Activated CD8-positive, alpha-beta memory T cell treated with anti-CD3 and anti-CD28 coated beads for 48 hours (primary cell): ENCODE measurements at places on chromosomes 1 and 21.

DNA sequence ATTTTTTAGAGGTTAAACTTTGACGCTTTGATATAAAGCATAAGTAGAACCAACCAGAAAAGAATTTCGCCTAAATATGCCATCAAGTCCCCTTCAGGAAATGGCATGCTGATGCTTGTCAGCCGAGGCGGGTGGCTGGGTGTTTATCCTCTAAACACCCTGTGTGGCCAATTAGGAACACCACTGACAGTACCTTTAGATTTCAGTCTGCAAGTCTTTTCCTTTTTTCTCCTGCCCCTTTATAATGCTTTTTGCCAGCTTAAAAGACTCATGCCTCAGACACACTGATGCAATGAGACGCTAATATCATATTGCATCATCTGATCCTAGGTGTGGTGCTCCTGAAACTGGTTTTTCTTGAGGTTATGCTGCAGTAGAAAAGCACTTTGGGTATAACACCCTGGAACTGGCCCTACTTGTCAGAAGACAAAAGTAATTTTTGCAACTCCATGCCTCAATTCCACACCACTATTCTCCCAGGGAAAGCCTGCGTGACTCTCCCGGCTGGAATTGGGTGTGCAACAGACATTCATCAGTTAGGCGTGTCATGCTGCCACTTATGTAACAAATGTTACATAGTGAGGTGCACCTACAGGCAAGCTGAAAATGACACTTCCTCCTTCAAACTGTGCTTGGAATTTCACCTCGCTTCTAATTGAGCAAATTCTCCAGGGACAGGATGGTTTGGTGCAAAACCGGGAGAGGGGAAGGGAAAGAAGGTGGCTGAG, 2.0 kb upstream of the RCC2 start:
- no peak for DNase-seq

DNA sequence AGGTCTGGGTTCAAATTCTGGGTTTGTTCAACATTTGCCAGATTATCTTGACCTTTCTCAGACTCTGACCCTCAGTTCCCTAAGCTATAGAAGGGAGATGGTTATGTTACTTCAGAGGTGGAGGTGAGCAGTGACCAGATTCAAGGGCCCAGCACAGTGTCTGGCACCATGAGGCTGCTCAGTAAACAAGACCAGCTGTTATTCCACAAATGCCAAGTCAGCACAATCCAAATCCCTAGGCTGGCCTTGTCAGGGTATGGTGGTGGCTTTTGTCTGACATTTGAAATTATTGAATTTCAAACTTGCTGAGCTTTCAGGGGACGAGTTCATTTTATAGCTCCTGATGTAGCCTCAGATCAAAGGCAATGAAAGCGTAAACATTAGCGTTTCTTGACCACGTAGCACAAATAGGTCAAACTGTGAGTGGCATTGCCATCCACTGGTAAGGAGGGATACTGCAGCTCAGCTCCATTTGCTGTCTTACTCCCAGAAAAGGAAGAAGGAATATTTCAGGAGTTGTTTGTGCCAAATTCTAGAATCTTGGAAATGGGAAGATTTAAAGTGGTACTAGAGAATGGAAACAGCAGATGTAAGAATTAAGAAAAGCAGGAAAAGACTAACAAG, 94.3 kb upstream of the EDN2 start:
- DNase-seq: no peak

- DNase-seq: no peak
These were observed 26.3 kb downstream of the PLPP3 start for GRCh38 chr1:56553046-56553445.

DNA sequence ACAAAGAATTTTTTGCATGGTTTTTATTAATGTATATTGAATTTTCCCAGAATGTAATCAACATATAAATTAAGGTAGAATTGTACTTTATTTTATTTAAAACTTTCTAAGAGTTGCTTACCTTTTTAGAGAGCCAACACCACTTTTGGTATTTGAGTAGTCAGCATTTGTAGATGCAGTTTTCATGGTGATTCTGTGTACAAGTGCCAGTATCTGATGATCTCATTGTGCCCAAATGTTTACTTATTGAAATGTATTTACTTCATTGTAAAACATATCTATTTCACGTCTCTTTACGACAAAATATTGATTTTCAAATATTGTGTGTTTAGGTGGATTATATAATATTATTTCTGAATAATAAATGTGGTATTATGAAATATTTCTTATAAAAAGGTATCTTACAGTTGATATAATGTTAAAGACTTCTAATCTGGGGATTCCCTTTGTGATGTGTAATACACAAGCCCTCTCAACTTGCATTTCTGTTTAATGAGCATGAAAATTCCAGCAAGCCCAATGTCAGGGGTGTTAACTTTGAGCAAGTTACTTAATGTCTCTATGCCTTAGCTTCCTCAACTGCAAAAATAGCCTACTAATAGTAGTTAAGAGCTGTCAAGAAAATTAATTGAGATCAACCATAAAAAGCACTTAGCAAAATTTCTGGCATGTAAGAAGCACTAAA, 141.8 kb upstream of the ZNF648 start:
- no peak for DNase-seq

- no peak for DNase-seq
These were observed at the start of gene TEKT2 for GRCh38 chr1:36083635-36084496. Gene TEKT2, plus strand, starts transcription at chr1:36084094. Its CDS starts 828 bp downstream, at chr1:36084922.

DNA sequence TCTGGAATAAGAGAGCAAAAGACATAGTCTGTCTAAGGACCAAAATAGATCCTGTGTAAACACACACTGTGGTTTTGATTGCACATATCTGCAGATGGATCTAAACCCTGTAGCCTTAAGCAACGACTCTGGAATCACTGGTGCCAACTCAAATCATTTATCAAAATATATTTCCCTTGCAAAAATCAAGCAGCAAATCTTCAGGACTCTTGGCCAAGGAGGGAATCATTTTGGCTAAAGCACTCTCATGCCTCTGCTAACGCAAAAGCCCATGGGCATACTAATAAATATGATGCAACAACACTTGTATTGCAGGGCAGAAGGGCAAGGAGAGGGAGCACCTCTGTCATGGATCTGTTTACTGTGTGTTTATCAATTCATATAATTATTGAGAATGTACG, 155.4 kb upstream of the DUSP10 start:
- no peak for DNase-seq

GRCh38 chr1:7388141-7388487, 383.0 kb upstream of the VAMP3 start:
- DNase-seq: no peak

DNA sequence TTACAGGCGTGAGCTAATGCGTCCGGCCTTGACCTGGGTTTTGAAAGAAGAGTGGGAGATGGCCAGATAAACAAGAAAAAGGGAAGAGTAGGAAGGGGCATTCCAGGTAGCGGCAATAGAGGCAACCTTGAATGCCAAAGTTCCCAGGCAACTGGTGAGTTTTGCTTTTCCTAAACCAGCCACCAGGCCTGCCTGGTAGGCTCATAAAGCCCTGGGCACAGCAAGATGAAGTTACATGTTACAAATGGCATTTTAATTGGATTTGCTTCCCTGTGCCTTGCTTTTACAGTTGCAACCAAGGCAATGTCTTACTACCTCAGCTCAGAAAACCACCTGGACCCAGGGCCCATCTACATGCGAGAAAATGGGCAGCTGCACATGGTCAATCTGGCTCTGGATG, 5.5 kb downstream of the LRRC42 start:
- DNase-seq: no peak

DNA sequence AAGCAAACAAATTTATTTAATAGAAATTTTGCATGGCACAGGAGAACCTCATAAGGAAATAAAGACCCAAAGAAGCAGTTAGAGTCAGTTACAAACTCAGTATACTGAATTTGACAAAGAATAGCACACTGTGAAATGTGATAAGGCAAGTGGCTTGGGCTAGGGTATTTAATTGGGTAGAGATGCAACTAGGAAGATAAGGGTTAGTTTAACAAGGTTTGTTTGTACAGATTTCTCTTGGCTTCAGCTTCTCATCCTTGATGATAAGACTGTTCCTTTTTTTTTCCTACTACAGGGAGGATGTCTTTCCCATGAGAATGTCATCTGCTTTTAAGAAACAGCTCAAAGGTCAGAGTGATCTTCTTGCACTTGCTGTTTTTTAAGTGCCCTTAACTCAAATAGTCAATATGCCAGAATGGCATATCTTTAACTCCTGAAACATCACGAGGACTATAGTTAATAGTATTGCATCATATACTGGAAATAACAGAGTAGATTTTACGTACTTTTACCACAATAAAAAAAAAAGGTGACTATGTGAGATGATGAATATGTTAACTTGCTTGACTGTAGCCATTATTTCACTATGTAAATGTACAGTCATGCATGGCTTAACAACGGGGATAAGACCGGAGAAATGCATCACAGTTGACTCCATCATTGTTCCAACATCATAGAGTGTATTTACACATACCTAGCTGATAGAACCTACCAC, 9.2 kb upstream of the TRAF3IP3 start:
- DNase-seq: no peak

DNA sequence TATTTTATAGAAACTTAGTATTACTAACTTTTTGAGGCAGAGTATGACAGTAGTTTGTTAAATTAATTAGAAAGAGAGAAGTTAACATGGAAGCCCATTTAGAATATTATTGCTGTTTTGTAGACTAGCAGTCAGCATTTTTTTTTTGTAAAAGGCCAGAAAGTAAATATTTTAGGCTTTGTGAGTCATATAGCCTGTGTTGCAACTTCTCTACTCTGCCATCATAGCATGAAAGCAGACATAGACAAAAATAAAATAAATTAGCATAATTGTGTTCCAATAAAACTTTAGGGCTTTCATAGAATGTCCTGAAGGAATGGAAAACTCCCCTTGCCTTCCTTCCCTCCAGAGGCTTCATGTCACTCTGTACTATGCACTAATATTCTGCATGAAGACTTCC, 12.3 kb upstream of the RGS4 start:
- no peak for DNase-seq

DNA sequence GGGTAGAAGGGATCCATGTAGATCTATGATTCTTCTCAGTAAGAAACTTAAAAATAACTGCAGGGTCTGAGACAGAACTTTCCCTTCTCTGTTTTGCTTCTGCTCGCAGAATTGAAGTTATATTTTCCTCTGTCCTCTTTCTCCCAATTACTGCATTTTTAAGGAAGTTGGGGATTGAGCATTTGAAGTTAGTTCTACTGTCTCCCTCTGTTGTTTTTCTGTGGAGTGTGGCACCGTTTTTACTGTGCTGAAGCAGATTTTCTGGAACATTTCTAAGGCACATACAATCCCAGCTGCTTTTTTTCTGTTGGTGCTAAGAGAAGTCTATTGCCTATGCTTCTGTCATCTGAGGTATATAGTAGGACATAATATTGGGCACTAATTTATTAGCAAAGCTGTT, 43.3 kb downstream of the RASAL2 start:
- no peak for DNase-seq

- no peak for DNase-seq
These were observed 68.7 kb downstream of the TEX35 start for GRCh38 chr1:178581351-178582303.

- DNase-seq: no peak
These were observed 6.0 kb upstream of the TGFBR3 start for GRCh38 chr1:91891969-91892368.

GRCh38 chr1:89903550-89903949, 82.7 kb downstream of the LRRC8D start:
- no peak for DNase-seq

DNA sequence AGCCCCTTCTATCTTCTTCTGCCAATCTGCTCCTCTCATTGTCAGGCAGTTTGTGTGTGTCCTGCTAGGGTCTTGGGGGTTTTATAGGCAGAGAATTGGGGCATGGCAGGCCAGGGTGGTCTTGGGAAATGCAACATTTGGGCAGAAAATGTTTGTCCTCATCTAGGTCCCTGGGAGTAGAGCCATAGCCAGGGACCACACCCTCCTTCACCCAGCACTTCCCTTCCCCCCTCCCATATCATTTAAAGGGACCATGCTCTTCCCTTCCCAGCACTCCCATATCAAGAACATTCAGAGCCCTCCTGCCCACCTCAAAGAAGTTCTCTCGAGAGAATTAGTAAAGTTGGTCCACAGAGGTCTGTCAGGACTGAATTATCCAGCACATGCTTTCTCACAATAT, 41.7 kb downstream of the ZNF697 start:
- no peak for DNase-seq

- no peak for DNase-seq
These were observed 2.3 kb downstream of the HIPK1 start for GRCh38 chr1:113931451-113931851.

- no peak for DNase-seq
These were observed 59.3 kb upstream of the PPP2R5A start for GRCh38 chr1:212225871-212226302.

DNA sequence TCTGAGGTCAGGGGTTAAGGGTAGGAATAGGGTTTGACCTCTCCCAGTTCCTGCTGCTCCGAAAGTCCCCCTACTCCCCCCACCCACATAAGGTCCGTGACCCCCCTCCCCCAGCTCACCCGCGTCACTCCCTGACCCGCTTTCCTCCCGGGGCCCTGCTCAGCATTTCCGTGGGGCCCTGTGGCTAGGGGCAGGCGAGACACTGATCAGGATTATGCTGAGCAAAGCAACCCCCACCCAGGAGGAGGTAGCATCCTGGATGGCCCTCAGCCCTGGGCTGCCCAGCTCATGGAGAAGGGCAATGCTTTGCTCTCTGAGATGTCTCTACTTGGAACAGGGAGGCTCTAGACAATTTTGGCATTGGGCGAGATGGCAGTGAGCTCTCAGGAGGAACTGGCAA, 3.7 kb downstream of the RORC start:
- no peak for DNase-seq

- DNase-seq: no peak
These were observed 20.1 kb downstream of the IFNLR1 start for GRCh38 chr1:24167008-24167407.

DNA sequence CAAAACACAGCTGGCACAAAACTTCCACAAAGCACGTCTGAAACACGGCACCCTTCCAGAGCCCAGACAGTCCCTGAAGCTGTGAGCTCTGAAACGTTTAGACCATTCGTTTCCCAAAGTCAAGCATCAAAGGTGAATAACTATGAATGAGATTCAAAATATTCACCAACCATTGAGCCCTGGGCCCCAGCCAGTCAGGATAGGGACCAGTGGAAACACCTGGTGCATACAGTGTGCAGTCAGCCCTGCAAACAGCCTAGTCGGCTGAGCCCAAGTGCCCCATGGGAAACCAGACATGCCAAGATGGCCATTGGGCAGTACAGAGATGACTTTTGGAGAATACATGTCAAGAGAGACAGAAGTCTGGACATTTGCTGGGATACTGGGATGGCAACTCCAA, 90.4 kb upstream of the EDN2 start:
- no peak for DNase-seq

GRCh38 chr1:201169971-201170532, 15.8 kb upstream of the TMEM9 start:
- no peak for DNase-seq

DNA sequence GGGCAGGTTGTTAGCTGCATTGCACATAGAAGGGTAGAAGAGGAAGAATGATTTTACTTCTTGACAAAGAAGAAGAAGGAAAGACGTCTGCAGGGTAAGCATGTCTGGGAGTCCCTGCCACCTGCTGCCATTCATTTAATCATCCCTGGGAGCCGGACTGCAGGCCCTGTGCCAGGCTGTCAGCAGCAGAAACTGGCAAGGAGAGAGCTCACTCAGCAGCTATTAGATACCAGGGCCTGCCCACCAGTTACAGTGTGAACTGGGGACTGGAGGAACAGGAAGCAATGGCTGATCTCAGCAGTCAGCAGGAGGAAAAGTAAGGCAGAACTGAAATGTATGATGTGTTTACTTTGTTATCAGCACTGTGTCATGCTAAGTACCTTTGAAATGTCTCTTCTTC, 75.7 kb upstream of the C1orf87 start:
- DNase-seq: no peak

- DNase-seq: no peak
These were observed 29.4 kb upstream of the KCNA10 start for GRCh38 chr1:110548381-110548780.
